ENCODE measurements at places on chromosomes 11 and 22.

- DNase-seq: peak; percentile 16
Observed at GRCh38 chr22:19122752-19123492, 710 bp upstream of the DGCR2 start.

- no peak for DNase-seq
Observed at GRCh38 chr11:124274000-124274399, 17.8 kb downstream of the OR8G5 start.

DNA sequence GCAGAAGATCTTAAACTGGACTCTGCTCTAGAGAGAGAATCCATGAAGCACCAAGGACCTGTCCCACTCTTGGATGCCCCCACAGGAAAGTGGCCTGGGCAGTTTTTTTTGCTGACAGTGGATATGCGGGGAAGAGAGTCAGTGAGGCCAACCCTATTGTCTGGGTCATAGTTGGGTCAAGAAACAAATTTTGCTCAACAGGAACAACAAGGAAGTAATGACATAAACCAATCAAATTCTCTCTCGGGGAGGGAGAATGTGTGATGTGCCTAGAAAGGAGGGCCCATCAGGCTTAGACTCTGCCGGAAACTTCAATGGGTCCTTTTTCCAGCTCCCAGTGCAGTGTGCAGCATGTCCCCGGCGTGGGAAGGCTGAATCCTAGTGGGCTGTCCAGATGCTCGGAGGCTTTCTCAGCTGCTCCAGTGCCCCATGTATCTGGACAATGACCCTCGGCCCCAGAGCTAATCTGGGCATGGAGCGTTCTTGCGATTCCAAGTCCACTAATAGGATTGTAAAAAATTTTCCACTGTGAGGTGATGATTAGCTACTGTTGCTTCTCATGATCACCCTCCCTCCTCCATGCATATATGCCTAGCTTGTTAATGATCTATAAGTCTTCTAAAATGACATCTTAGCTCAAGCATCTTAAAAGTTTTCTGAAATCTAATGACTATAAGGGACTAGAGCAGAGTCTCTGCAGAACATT is 101.0 kb downstream of the SNX19 start:
- no peak for DNase-seq

DNA sequence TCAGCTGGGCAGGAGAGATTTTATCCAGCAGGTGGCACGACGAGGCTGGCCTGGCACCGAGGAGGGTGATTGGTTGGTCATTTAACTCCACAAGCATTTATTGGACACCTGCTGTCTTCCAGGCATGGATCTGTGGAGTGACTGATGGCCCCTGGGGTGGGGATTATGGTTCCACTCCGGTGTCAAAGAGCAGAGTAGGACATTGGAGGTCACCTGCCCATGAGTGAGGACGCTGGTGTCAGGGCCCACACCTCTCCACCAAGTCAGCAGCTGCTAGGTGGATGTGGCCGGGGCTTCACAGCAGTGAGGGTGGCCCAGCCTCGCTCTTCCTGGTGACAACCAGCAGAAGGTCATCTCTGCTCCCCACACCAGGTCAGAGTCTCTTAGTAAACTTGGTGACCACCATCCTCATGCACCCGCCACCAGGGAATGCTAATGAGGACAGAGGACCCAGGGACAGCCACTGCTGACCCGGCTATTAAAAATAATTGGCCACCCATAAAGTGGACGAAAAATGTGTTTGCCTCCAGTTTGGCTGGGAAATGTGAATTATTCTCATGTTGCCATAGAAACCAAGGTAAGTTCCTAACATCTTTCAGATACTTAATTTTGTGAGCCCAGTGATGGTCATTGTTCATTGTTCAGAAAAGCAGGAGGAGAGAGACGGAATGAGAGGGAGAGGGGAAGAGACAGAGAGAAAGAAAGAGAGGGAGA is 428.7 kb downstream of the TBC1D22A start:
- DNase-seq: no peak

DNA sequence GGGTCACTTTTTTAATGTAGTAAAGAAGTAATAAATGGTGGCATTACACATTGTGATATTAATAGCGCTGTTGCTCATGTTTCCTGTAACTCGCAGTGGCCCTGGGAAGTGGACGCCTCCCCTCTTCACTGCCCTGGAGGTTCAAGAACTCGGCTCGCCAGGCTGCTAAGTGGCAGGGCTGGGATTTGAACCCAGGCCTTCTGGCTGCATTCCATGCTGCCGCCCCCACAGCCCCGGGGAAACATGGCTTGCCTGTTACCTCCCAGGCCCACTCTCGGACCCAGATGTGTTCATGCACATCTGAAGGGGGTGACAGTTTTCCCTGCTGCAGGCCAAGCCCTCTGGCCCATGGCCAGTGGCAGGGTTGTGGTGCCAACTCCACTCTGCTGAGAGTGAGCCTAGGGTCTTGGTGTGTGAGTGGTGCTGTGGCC is 25.0 kb upstream of the MGAT3 start:
- DNase-seq: no peak

Measured in mucosa of gallbladder (tissue), 1 donor.